ENCODE measurements at places on chromosomes 5 and 9. TPM values are rescaled to one million over a fixed set of nuclear protein-coding genes. Genes with fewer than 3 reads are reported as not detected.

DNA sequence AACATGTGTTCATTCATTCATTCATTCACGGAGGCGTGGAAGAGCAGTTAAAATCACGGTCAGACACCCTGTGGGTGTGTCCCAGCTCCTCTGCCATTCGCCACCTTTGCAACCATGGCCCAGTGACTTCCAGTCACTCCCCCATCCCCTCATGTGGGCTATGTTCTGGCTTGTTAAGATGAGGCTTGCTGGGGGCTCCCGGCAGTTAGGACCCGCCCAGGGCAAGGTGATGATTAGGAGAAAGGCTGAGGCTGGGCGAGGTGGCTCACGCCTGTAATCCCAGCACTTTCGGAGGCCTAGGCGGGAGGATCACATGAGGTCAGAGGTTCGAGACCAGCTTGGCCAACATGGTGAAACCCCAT lies 24.9 kb upstream of the PTGES start:
- no peak for DNase-seq

- DNase-seq, result no peak
Measured at GRCh38 chr9:121510766-121511550, 11.3 kb upstream of the GGTA1 start.

DNA sequence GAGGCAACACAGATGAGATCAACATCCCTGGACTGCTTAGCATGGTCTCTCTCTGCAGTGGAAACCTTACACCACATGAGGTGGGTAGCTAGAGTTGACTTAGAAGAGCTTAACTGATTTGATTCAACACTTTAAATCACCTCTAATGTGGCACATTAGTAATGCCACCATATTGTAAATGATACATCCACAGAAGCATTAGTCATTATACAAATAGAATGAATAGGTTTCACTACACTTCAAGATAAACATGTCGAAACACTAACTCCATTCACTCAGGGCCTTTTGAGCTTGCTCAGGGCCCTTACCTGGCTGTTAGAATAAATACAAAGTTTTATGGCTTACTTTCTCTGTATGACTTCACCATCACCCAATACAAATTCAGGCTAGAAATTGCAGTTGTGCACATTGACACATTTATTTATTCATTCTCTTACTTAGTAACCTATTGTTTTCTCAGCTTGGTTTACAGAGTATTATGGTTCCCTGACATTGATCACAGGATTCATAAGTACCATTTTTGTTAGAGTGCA lies 9.3 kb upstream of the SMAD5 start:
- DNase-seq, result no peak

DNA sequence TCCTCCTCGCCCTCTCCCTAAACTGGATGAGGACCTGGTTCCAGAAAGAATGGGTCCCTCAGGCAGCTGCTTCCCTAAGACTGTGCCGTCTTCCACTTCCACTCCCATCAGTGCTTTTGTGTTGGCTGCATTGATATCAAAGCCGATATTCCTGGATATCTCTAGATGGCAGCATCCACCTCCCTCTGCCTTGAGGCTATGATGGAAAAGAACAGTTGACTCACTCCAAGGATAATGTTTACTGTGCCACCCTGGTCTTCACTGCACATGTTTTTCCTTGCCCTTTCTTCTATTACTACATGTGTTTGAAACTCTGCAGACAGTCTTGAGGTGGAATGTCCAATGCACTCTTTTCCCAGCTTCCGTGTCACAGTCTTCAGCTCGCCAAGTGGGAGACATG lies 211.6 kb downstream of the MAST4 start:
- no peak for DNase-seq

- no peak for DNase-seq
Measured at GRCh38 chr9:37715991-37716505, 37.6 kb upstream of the TRMT10B start.

DNA sequence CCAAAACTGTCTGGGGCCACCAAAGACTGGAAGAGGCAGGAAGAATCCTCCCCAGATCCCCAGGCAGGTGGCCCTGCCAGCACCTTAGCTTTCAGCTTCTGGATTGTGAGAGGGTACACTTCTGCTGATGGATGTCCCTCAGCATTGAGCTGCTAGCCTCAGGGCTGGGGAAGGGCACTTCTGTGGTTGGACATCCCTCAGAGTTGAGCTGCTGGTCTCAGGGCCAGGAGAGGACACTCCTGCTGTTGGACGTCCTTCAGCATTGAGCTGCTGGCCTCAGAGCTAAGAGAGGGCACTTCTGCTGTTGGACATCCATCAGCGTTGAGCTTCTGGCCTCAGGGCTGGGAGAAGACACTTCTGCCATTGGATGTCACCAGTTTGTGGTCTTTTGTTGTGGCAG lies 83.8 kb upstream of the FCN1 start:
- no peak for DNase-seq

- DNase-seq, result no peak
Measured at GRCh38 chr5:6541256-6542013, 91.4 kb downstream of the NSUN2 start.

GRCh38 chr9:114387680-114388356 lies at the start of gene AKNA:
TSS of gene AKNA (minus strand) at chr9:114387982. CDS start at chr9:114381333, 6,649 bp downstream.
- DNase-seq, result no peak

DNA sequence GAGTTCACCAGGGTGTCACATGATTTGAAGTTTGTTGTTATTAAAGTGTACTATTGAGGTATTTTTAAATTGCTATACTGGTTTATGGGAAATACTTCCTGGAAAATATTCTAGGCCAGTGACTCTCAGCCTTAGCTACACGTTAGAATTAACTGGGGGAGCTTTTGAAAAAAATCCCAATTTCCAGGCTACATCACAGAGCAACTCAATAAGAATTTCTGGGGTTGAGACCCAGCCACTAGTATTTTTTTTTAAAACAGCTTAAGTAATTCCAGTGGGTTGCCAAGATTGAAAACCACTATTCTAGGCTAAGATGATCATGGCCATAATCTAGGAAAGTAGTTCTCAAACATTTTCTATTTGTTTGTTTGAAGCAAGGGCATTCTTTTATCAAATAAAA lies 142.9 kb upstream of the GRIA1 start:
- DNase-seq, result no peak

DNA sequence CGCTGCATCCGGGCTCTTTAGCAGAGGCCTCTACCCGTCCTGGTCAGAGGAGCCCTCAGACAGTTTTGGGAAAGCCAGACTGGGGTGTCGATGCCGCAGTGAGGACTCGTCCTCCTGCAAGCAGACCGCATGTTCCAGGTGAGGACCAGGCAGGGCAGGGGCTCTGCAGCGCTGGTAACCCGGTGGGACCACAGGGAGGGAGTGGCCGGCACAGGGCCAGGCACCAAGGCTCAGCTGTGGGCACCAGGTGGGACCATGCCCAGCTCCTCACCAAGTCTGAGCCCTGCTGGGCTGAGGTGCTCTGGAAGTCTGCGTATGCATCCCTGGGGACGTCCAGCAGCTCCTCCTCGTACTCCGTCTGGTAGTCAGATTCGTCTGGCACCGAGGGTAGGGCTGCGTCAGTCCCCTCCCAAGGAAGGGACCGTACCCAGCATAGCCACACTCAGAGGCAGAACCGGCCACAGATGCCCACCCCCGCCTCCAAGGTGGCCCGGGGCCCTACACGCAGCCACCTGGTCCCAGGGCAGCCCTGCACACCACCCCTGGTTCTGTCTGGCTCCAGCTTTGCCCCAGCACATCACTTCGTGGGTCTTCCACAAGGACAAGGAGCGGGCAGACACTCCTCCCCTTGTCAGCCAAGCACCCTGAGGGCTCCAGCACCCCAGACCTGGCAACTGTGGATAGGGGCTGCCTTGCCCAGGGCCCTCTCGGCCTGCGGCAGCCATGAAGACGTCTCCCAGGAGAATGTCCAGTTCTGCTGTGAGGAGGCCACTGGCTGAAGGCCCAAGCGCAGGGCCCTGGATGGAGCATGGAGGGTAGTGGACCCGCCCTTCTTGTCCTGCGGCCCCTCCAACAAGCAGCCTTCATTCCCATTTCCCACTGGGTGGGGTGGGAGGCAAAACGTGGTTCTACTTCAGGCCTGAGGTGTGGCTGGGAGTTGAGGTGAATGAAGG lies 1.5 kb upstream of the NSMF start:
- DNase-seq, result no peak

- no peak for DNase-seq
Measured at GRCh38 chr5:3392306-3392939, 203.2 kb upstream of the IRX1 start.

- DNase-seq, result no peak
Measured at GRCh38 chr9:88587885-88588649, 53.1 kb downstream of the NXNL2 start.

DNA sequence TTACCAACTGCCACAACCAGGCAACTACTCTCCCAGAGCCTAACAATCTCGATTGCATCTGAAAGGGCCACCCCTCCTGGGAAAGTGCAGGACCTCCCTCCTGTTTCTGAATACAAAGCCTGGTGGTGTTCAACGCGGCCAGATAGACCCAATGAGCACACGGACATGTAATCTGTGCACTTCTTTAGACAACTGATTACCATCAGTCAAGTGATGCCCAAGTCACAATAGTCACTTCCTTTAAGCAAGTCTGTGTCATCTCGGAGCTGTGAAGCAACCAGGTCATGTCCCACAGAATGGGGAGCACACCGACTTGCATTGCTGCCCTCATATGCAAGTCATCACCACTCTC lies 739 bp downstream of the C9orf72 start:
- DNase-seq, result no peak

DNA sequence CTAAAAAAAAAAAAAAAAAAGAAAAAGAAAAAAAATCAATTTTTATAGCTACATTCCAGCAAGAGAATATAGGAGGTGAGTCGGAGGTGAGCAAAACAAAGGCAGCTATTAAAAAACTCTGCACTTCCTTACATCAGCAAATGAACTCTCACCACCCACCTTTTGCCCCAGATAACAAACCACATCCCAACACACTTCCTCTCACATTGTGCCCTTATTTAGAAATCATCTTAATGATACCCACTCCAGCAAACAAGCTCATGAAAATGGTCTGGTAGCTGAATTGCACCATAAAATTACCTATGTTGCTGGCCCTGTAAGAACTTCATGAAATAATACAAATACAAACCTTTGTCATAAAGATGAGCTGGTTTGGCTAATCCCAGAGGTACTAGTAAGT lies 82.9 kb downstream of the CEMIP2 start:
- DNase-seq, result no peak

GRCh38 chr9:78163834-78164233 lies 72.0 kb upstream of the CEP78 start:
- no peak for DNase-seq

GRCh38 chr9:113219969-113220368 lies 1.1 kb downstream of the FKBP15 start:
- no peak for DNase-seq

DNA sequence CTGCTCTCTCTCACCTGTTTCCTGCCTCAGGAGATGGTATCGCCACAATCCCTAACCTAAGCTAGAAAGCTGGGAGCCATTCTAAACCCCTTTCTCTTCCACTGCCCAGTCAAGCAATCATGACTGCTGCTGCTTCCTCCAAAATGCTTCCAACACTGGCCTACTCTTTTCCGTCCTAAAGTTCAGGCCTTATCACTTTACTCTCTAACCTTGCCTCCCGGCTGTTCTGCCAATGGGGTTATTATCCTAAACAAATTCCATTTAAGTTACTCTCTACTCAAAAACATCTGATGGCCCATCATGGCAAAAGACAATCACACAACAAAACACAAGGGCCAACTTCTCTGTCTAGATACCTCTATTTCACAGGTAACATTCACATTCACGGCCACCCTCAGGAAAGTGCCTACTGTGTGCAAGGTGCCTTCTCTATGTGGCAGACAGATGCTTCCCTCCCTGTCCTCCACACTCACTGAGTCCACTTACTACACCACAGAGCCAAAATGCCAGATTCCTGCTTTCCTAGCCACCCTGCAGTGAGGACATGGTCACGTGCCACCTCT lies 168.0 kb downstream of the CDK5RAP2 start:
- DNase-seq, result no peak

DNA sequence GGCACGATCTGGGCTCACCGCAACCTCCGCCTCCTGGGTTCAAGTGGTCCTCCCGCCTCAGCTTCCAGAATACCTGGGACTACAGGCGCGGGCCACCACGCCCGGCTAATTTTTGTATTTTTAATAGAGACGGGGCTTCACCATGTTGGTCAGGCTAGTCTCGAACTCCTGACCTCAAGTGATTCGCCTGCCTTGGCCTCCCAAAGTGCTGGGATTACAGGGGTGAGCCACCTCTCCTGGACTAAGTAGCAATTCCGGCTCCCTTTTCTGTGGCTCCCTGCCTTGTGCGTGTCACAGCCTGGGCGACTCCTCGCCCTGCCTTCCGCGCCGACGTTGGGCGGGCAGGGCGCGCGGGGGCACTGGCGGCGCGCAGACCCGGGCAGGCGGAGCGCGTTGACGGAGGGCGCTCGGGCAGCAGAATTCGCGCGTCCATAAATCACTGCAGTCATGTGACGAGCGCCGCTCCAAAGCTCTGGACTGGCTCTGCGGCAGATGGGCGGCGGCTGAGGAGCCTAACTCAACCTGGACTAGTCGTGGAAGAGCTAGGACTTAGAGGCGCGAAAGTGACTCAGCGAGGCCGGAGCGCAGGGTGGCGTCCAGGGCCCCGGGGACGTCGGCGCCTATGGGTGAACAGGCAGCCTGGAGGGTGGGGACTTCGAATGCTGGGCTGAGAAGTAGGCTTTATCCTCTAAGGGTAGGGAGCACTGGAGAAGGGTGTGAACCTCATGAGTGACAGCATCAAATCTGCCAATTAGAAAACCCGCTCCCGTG lies 1.4 kb upstream of the CIZ1 start:
- no peak for DNase-seq

DNA sequence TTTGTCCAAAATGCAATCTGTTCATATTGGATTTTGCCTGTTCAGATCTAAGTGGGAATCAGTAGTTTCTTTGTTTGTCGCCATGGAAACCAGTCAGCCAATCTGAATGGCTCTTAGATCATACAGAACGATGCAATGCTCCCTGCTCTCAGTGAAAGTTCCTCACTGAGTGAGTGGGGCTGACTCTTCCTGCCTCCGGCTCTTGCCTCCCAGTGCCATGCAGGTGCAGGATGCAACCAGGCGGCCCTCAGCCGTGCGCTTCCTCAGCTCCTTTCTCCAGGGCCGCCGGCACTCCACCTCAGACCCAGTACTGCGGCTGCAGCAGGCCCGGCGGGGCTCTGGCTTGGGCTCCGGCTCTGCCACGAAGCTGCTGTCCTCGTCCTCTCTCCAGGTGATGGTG lies at the start of gene PTPDC1:
PTPDC1 (plus strand) TSS at position 151 of the 400 bp plus-strand sequence; CDS start at position 218, 67 bp downstream.
- peak; percentile 77 for DNase-seq

DNA sequence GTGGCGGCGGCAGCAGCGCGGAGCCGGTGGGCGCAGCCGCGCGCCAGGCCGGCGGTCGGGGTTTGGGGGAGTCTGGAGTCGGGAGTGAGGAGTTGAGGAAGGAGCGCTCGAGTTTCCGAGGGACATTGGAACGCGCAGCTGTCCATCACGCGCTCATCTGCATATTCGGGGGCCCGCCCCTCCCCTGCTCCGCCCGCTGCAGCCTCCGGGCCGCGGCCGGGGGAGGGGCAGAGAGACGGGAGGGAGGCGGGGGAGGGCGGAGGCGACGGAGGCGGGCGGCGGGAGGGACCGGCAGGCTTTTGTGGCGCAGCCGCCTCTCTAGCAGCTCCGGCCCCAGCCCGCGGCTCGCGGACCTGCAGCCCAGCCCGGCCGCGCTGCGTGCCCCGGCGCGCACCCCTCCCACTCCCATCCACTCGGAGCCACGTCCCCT lies at the start of gene IRX2:
IRX2 (minus strand) TSS at position 86 of the 430 bp plus-strand sequence. CDS start 264 bp downstream, outside the sequence.
- DNase-seq, result peak; percentile 77

The PTGES gene
- total RNA-seq, result 3.2 TPM

The NPR2 gene
- total RNA-seq, result 11.0 TPM

The MYMK gene
- not detected for total RNA-seq

The IGFBPL1 gene
- total RNA-seq, result 36.6 TPM

The GHR gene
- 0.19 TPM for total RNA-seq

The HAVCR1 gene
- total RNA-seq, result not detected

Data from H1 (cell line).